ENCODE measurements at places on chromosomes 11 and 22. TPM values are rescaled to one million over a fixed set of nuclear protein-coding genes. Genes with fewer than 3 reads are reported as not detected.

FAM227A gene
- total RNA-seq, result 6.1 TPM

SCN4B gene
- total RNA-seq, result 1.4 TPM

SERGEF gene
- total RNA-seq, result 46.4 TPM

CARD18 gene
- not detected for total RNA-seq

CASP5 gene
- total RNA-seq, result not detected

ALKBH8 gene
- 13.1 TPM for total RNA-seq

LAYN gene
- total RNA-seq, result 8.6 TPM

DEFB131B gene
- not detected for total RNA-seq

CRYBB1 gene
- not detected for total RNA-seq

PEX16 gene
- 29.1 TPM for total RNA-seq

PRAME gene
- total RNA-seq, result not detected

MPZL3 gene
- 7.9 TPM for total RNA-seq

SLC29A2 gene
- 13.0 TPM for total RNA-seq

All from ureter (tissue), 1 donor.